Activated naive CD4-positive, alpha-beta T cell treated with anti-CD3 and anti-CD28 coated beads, Interleukin-2, amount 50 U/mL, for 16 hours (primary cell): ENCODE measurements at places on chromosomes 3 and 15.

DNA sequence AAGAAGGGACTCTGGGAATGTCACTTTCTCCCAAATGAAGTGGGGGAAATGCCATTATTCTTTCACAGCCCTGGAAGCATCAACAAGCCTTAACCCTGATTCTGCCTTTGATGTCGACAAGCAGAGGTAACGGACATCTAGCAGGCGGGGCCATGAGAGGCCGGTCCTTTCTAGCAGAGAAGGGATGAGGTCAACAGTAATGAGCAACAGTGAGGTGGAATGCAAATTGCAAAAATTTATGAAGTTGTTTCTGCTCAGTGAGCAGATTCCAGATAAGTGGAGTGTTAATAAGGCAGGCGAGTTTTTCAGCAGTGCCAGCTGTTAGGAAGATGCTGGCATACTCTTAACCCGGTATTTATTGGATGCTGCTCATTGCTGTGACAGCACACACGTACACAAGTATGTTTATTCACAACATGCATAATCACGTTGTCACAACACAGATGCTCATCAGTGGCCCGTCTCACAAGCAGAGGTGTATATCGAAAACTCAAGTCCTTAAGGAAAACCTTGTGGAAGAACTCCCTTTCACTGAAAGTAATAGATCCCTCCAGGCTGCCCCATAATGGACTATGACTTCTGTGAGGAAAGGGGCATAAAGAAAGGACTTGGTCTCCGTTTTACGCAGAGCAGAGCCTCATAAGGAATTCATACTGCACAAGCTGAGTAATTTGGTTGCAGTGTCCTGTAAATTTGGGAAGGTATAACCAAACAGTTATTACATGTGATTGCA is 329.0 kb downstream of the IGSF11 start:
- DNase-seq: no peak

GRCh38 chr3:162970292-162970691 is 1473.7 kb downstream of the OTOL1 start:
- DNase-seq: no peak

DNA sequence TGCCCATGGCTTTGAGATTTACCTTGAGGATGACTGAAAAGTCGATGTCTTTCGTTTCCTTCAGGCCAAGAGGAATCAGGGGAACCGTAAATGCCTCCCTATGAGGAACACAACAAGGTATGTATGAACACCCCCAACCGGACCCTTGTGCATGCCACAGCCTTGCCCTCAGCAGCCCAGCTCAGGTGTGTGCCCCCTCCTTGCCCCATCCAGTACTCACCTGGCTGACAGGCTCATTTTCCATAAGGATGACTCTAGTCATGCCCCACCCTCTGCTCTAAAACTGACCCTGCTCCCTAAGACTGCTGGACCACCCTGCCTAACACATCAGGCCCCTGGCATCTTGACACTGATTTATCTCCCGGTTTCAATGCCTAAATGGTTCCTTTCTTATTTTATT is 270.0 kb downstream of the GOLGA6L6 start:
- no peak for DNase-seq

DNA sequence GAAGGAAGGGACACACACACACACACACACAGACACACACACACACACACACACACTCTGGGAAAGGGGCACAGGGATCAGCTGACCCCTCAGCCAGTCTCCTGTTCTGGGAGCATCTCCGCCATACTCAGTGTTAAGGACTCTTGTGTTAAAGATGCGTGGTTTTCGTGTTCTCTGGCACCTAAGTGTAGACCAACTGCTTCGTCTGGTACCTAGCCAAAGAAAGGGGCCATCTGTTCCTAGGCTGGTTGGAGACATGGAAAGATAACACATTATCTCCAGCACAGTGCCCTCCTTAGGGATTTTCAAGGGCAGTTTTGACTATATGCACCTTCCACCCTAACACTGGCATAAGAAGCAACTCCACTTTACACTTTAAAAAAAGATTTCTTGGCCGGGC is 65.1 kb downstream of the EPHB1 start:
- DNase-seq: no peak

GRCh38 chr15:88833731-88834100 is 30.5 kb downstream of the ACAN start:
- no peak for DNase-seq

DNA sequence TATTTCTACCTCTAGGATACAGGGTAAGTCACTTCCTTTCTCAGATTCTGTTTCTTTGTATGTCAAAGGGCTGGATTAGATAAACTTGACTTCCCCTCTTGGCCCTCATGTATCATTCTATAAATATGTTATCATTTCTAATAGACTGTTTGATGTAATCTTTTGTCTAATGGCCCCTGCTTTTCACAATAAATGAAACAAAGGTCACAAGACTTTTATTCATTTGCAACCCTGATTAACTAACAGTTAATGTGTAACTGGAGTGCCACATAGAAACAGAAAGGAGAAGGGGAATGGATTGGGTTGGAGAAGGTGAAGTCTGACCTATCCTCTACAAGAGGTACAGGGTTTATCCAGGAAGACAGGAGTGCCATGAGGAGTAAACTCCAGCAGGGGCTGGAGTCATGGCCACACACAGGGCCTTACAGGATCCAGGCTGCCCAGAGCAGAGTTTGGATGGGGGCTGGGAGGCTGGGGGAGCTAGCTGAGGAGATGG is 8.0 kb upstream of the B3GNT5 start:
- DNase-seq: no peak

- no peak for DNase-seq
Measured at GRCh38 chr3:116265320-116265695, 180.0 kb downstream of the LSAMP start.

GRCh38 chr3:34947834-34948233 is 691.5 kb upstream of the ARPP21 start:
- DNase-seq: no peak

DNA sequence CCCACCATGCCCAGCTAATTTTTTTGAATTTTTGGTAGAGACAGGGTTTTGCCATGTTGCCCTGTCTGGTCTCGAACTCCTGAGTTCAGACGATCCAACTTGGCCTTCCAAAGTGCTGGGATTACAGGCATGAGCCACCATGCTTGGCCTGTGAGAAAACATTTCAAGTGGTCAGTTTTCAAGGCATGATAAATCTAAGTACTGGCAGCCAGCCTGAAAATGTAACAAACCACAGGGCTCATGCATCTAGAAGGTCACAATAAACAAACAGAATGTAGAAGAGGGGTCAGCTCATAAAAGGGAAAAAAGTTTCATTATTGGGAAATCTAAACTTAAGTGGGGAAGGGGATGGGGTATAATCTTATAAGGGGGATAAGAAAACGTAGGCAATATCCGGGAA is 39.9 kb downstream of the PPCDC start:
- no peak for DNase-seq

DNA sequence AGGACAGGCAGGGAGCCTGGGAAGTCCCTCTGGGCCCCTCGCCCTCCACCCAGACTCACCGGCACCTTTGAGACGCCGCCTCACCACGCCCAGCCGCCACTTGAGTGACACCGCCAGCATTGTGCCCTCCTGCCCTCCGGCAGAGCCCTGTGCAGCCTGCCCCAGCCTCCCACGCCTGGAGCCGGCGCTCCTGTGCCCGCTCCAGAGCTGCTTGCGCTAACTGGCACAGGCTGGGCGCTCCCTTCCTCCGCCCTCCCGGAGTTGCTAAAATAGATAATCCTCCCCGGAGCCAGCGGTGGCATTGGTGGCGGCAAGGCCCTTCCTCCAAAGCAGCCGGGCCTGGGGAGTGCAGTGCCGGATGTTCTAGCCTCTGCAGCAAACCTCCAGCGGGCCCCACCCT is 15.7 kb upstream of the GRIP2 start:
- DNase-seq: no peak
